Ovary (tissue), 10 donors: ENCODE measurements at places on chromosomes 1 and 21. TPM values are rescaled to one million over a fixed set of nuclear protein-coding genes. Genes with fewer than 3 reads are reported as not detected.

The C1orf74 gene
- 0.83 TPM for total RNA-seq

The NR1I3 gene
- total RNA-seq, result not detected

The ADORA1 gene
- total RNA-seq, result 0.15 TPM

The SPOCD1 gene
- total RNA-seq, result not detected

The OVAAL gene
- not detected for total RNA-seq

- no peak for DNase-seq
These were observed 25.2 kb downstream of the GPR137B start for GRCh38 chr1:236167578-236167977.

DNA sequence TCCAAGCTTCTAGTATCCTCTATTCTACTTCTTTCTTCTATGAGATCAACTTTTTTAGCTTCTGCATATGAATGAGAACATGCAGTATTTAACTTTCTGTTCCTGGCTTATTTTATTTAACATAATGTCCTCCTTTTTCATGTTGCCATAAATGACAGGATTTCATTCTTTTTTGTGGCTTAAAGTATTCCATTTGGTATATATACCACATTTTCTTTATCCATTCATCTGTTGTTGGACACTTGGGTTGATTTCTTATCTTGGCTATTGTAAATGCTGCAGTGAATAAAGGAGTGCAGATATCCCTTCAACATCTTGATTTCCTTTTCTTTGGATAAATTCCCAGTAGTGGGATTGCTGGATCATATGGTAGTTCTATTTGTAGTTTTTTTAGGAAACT, 209.6 kb downstream of the GPR52 start:
- no peak for DNase-seq

GRCh38 chr1:91891454-91891853, 5.5 kb upstream of the TGFBR3 start:
- DNase-seq, result no peak

GRCh38 chr1:212968368-212968863, 18.1 kb downstream of the VASH2 start:
- DNase-seq, result no peak

- DNase-seq, result no peak
These were observed 8.1 kb downstream of the COL8A2 start for GRCh38 chr1:36116901-36117300.

- DNase-seq, result no peak
These were observed 14.0 kb downstream of the RAB4A start for GRCh38 chr1:229284887-229285286.

GRCh38 chr1:69263921-69264391, 303.8 kb upstream of the LRRC7 start:
- DNase-seq, result no peak

DNA sequence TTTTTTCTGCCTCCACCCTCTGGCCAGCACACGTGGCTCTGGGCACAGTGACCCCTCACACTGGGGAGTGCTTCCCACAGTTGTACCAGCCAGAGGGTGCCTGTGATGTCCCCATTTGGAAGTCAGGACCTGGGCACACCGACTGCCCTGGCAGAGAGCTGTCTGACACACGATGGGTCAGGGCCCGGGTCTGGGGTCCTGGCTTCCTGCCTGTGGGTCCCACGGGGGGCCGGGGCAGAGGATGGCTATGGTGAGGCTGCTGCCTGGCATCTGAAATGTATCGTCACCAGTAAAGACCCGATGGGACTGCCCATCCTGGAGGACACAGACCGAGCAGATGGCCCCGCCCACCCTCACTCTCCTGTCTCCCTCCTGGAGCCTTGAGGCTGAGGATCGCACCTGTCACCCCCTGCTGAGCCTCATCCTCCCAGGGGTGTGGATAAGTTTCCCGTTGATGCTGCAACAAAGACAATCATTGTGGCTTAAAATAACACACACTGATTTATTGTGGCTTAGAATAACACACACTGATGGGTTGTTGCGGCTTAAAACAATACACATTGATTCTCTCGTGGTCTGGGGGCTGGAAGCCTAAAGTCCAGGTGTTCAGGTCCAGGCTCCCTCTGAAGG, 88.8 kb upstream of the TTC34 start:
- DNase-seq, result no peak

- no peak for DNase-seq
These were observed 170.2 kb upstream of the NFIA start for GRCh38 chr1:60911966-60912697.
